ENCODE measurements at places on chromosomes 5 and 9. TPM values are rescaled to one million over a fixed set of nuclear protein-coding genes. Genes with fewer than 3 reads are reported as not detected.
A peak's percentile ranks its signal among the peaks of the same experiment; 100 is the strongest.

- H3K27me3 ChIP-seq = peaks cover 65% of the 10 kb centered on the region
- no peak for DNase-seq
Measured at GRCh38 chr5:61732369-61732768, 400.3 kb downstream of the ZSWIM6 start.

DNA sequence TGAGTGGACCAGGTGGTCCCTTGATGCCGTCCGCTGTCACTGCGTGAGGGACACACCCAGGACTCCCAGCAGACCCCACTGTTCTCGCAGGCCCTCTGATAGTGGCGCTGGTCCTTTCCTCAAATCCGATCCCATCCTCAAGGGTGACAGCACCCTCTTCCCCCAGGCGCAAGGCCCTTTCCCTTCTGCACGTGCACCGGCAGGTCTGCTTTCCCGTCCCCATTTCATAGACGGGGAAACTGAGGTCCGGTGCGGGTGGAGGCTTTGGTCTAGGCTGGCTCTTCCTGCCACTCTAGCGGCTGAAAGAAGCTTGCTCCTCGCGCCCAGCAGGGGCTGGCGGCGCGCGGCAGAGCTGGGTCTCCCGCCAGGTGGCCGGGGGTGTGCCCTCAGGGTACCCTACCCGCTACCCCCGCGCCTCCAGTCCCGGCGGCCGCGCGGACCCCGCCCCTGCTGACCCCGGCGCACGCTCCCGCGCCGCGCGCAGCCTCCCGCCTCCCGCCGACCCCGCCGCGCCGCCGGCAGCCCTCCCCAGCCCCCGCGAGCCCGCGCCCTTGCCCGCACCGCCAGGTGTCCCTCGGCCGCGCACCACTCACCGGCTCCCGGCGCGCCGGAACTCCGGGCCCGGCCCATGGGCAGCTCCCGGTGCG, 453 bp downstream of the RASGEF1C start:
- H3K4me1 ChIP-seq = peaks cover 11% of the 10 kb centered on the region
- peaks cover 90% of the 10 kb centered on the region for H3K27me3 ChIP-seq
- H3K36me3 ChIP-seq = no peaks in the 10 kb centered on the region
- DNase-seq = no peak
- no peak overlapping the region for H3K27ac ChIP-seq

DDX4 gene
- total RNA-seq = not detected

DNA sequence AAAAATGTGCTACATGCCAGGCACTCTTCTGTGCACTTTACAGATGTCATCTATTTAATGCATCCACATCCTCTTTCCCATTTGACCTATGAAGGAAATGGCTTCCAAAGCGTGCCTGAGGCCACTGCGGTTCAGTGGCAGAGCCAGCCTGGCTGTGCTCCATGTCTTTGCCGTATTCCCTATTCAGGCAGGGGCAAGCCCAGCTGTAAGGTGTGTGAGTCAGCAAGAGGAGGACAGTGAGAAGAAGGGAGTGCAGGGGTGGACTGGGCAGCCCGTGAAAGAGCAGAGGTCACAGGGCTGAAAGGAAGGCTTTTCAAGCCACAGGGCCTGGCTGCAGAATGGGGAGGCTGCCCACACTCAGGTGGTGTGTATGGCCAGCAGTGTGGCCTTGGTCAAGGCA, 91.7 kb downstream of the HRH2 start:
- no peaks in the 10 kb centered on the region for H3K4me1 ChIP-seq
- DNase-seq = no peak
- no peak overlapping the region for H3K4me3 ChIP-seq
- peaks cover 77% of the 10 kb centered on the region for H3K27me3 ChIP-seq
- H3K27ac ChIP-seq = no peak overlapping the region

DNA sequence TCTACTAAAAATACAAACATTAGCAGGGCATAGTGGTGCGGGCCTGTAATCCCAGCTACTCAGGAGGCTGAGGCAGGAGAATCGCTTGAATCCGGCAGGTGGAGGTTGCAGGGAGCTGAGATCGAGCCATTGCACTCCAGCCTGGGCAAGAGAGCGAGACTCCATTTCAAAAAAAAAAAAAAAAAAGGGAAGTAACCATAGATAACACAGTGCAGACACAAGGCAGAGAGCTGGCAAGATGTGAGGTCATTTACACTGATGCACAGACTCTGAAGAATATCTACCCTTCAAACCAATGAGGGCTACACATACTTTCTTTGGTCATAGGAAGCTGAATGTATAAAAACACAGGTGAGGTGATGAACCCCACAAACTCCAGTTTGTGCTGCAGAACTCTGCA, 131.9 kb downstream of the DCP2 start:
- no peaks in the 10 kb centered on the region for H3K27me3 ChIP-seq
- DNase-seq = no peak
- H3K36me3 ChIP-seq = peaks cover 7% of the 10 kb centered on the region
- peaks cover 42% of the 10 kb centered on the region for H3K4me1 ChIP-seq

KCNMB1 gene
- total RNA-seq = 1.3 TPM

DNA sequence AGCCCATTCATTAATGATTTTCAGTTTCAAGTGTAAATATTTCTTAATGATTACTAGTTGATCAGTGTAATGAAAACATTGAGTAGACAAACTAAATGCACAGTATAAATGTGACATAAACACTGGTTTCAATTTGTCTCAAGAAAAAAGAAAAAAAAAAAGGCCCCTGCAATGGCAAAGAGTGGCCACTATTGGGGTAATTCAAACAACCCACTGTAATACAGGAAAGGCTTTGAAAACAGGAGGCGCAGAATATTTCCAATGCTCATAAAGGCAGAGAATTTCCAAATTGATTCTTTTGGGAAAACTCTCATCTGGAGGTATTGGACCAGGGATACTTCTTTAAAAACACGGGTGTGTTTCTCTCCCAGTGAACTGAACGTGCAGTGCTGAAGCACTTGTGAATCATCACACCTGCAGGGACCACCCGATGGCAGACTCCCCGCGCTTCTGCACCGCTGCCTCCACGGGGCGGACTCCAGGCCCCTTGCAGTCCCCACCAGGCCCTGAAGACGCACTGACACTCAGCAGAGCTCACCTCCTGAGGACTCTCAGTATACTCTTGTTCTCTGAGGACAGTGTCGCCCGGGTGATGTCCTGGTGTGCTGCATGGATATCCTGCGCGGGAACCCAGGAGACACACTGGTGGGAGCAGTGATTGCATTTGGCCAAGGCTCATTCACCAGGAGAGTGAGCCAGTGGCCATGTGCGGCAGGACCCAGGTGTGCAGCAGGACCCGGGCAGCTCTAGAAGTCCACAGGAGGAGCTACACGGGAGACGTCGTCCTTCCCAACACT, 227.6 kb upstream of the IRX4 start:
- no peaks in the 10 kb centered on the region for H3K4me1 ChIP-seq
- H3K27ac ChIP-seq = no peak overlapping the region
- no peaks in the 10 kb centered on the region for H3K27me3 ChIP-seq
- H3K36me3 ChIP-seq = no peaks in the 10 kb centered on the region
- no peak for DNase-seq

PHYKPL gene
- 34.0 TPM for total RNA-seq

PCSK5 gene
- total RNA-seq = 5.6 TPM

EXD3 gene
- 9.2 TPM for total RNA-seq

FSTL4 gene
- total RNA-seq = not detected

GRCh38 chr9:34647651-34648050, 1.2 kb downstream of the GALT start:
- no peaks in the 10 kb centered on the region for H3K27me3 ChIP-seq
- DNase-seq = no peak
- peaks cover 29% of the 10 kb centered on the region for H3K36me3 ChIP-seq
- H3K27ac ChIP-seq = peak overlapping the region; percentile 98

DNA sequence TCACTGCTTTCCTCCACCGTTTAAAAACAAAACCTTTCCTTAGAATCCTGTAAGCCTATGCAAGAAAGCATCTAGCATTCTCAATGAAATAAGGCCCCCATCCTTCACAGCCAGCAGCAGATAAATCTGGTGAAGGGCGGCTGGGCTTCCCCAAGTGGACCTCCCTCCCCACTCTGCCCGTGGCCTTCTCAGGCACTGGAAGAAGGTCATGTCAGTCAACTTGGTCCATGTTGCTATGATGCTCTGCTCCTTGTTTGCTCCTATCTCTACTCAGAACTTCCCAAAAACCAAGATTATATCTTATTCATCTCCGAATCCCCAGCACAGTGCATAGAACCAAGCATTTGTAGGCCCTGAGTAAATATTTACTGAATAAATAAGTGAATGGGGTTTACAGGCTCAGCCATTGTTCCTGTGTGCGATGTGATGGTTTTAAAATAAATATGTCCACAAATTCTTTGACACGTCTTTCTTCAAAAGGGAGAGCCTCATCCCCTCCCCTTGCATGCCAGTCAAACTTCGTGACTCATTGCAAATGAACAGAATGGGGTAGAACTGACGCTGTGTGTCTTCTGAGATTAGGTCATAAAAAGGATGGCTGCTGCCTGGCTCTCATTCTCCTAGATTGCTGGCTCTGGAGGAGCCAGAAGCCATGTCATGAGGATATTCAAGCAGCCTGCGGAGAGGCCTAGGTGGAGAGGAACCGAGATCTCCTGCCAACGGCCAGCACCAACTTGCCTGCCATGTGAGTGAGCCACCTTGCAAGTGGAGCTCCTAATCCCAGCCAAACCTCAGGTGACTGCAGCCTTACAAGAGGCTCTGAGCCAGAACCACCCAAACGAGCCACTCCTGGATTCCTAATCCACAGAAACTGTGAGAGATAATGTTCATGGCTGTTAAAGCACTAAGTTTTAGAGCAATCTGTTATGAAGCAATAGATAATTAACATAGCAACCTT, 70.5 kb downstream of the MED27 start:
- H3K27ac ChIP-seq = no peak overlapping the region
- H3K4me1 ChIP-seq = peaks cover 40% of the 10 kb centered on the region
- H3K27me3 ChIP-seq = no peaks in the 10 kb centered on the region
- peaks cover 8% of the 10 kb centered on the region for H3K36me3 ChIP-seq
- no peak overlapping the region for H3K4me3 ChIP-seq

PARP8 gene
- 6.6 TPM for total RNA-seq

DNA sequence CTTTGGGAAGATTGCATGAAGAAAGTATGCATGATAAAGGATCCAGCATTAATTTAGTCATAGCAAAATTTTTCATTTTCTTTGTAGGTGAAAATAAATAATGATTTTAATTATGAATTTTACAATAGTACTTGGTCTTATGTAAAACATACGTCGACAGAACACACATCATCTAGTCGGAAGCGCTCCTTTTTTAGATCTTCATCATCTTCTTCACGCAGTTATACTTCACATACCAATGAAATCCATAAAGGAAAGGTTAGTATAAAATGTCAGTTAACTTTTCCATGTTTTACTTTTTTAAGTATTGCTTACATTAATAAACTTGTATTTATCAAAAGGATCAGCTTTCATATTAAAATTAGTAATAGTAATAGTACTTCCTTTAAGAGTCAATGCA, 35.8 kb downstream of the C7 start:
- H3K36me3 ChIP-seq = peaks cover 4% of the 10 kb centered on the region
- H3K27me3 ChIP-seq = no peaks in the 10 kb centered on the region
- no peak for DNase-seq
- no peak overlapping the region for H3K4me3 ChIP-seq

- no peaks in the 10 kb centered on the region for H3K36me3 ChIP-seq
- no peak overlapping the region for H3K4me3 ChIP-seq
- DNase-seq = no peak
Measured at GRCh38 chr9:28051559-28052503, 478.6 kb upstream of the C9orf72 start.

GRCh38 chr9:97531888-97532376, 30.5 kb downstream of the TMOD1 start:
- H3K4me1 ChIP-seq = peaks cover 86% of the 10 kb centered on the region
- H3K27ac ChIP-seq = peak overlapping the region; percentile 94
- peaks cover 32% of the 10 kb centered on the region for H3K36me3 ChIP-seq
- no peak for DNase-seq

All from left ventricle myocardium inferior (tissue), 1 donor.